NCI-H2029 treated with DMSO at 0.1 percent for 48 hours (cell line): ENCODE measurements at places on chromosomes 12 and 14.

DNA sequence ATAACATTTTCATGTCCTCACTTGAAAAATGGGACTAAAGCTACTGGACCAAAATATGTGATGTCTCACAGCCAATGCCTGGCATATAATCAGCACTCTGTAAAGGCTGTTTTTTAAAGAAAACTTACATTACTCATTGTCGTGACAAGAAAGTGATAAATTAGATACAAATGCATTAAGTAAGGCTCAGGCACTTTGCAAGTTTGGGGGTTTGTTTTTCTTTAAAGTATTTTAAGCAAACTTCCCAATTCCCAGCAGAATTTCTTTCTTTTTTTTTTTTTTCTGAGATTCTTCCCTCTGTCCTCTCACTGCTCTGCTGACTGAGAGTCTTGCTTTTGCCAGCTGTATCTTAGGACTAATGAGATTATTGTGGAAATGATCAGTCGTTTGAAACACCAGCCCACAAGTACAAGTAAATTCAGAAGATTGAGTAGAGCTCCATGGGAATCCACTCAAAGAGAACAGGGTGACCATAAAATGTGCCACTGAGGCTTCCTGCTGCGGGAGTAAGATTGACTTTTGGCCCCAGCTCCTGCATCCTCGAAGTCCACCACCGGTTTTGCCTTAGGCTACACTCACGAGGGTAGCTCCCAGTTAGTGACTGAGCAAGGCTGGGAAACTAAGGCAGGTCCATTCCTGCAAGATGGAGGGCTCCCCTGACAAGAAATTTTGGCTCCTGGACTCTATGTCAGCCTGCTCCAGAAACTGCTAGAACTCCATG, 82.8 kb downstream of the TMTC1 start:
- DNase-seq: no peak

DNA sequence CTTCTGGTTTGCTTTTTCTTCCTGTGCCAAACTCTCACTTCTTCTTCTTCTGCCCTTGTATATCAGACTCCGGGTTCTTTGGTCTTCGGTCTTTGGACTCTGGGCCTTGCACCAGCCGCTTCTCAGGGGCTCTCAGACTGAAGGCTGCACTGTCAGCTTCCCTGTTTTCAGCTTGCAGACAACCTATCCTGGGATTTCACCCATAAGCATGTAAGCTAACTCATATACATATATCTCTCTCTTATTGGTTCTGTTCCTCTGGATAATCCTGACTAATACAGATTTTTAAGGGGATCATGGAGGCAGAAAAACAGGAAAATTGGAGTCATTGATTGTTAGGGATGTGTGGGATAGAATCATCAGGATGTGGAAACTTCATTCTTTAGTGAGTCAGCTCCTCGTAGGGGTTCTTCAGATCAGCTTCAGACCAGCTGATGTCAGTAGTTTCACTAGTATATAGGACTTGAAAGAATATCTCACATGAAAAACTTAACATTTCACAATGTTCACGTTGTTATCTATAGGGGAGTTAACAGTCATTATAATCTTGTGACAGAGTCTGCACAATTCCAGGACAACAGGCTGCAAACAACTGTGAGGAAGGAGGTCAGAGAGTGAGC, 102.9 kb downstream of the RASSF9 start:
- no peak for DNase-seq

DNA sequence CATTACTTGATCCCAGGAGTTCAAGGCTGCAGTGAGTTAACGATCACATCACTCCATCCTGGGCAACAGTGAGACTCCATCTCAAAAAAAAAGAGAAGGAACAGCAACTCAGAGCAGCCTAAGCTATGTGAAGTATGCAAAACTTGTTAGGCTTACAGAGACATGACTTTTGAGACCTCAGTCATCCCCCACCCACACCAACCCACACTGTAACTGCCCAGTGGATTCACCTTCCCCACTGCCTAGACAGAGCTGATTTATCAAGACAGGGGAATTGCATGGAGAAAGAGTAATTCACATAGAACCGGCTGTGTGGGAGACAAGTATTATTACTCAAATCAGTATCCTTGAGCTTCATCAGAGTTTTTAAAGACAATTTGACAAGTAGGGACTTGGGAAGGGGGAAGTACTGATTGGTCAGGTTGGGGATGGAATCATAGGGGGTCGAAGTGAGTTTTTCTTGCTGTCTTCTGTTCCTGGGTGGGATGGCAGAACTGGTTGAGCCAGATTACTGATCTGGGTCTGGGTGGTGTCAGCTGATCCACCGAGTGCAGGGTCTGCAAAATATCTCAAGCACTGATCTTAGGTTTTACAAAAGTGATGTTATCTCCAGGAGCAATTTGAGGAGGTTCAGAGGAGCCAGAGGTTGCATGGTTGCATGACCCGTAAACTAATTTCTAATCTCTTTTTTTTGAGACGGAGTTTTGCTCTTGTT, 6.2 kb upstream of the WDR89 start:
- no peak for DNase-seq

DNA sequence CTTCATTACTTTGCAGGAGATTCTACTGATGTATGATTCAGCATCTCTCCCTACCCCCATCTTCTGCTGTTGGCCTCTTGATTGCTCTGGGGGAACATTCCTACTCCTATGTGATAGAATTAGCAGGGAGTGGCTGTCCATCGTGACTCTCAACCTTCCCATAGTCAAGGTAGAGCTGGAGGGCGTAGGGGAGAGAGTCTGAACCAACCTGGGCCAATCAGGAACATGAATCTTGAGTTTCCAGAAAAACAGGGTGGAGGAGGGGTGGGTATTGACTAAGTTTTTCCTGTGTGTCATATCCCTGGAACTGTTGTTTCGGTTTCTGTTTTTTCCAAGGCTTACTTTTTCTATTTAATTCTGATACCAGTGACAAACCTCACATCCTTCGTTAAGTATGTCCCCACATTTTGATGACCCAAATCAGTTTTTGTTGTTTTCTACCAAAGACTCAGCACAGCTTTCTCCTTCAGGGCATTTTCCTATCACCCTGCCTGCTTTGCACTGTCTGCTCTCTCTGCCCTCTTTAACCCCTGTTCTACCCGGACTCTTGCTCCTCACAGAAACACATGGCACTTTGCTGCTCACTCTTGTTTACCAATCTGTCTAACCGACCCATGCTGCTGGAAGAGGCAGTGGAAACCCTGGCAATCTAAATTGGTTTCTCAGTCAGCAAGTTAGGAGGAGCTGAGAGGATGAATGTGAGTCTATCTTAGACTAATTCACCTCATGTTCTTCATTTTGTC, 1428.3 kb downstream of the AACS start:
- no peak for DNase-seq

- DNase-seq: peak; percentile 29
Observed at GRCh38 chr12:117587631-117588287, 226.3 kb upstream of the NOS1 start.

DNA sequence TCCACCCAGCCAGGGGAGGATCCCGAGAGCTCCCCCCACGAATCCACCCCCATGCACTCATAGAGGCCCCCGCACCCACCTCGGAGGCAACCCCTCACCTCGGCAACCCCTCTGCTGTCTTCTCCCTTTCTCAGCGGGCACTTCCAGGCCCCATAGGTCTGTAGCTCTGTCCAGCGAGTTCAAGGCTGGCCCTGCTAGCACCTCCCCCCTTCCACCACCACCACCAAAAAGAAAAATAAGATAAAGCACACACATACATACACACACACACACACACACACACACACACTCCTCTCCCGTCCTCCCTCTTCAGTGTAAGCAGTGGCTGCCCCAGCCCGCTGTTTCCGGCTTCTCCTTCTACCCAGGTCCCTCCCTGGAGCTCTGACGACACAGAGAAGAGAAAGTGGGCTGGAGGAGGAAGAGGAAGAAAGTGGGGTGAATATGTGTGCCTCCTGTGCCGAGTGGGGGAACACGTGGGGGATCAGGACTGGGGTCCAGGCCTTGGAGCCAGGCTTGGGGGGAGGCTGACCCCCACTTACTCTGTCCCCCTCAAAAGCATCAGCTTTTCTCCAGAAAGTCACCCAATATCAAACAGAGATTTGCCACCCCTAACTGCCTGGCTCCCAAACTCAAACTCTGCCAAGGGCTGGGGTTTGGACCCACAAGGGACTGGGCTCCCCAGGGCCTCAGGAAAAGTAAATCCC, at the start of gene STAT6:
Gene STAT6 (minus strand): TSS at position 332 of the 704 bp plus-strand sequence. CDS start 3,084 bp downstream, outside the sequence.
- DNase-seq: peak; percentile 47

- no peak for DNase-seq
Observed at GRCh38 chr12:69888901-69889300, 63.9 kb downstream of the MYRFL start.

DNA sequence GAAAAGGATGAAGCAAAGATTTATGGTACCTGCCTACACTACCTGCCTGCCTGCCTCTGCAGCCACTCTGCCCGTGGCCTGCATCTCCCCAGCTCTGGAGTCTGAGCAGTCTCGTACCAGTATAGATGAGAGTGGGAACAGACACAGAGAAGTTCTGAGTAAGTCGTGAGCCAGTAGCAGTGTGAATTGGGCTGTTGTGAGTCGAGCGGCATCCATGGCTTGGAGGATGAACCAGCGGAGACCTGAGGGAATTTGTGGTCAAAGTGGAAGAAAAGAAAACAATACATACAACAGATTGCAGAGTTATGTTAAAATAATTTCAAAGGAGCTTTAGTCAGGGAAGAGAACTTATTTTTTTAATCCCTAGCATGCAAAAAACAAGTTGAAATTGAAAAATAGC, 25.3 kb downstream of the C2CD5 start:
- no peak for DNase-seq
